ENCODE measurements at places on chromosomes 12 and 14.

GRCh38 chr14:69924201-69924600 is 45.0 kb downstream of the SMOC1 start:
- DNase-seq: no peak

DNA sequence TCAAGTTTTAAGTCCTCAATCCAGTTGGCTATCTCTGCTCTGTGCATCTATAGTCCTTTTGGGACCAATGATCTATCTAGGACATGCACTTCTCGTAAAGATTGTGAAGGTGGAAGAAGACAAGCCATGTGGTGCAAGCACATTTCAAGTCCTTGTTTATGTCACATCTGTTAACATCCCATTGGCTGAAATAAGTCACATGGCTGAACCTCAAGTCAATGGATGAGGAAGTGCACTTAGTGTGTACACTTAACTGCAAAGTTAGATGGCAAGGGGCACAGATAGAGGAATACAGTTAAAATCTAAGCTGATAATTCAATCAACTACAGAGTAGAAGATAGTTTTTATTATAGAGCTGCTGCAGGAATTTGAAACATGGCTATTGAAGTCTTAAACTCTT is 362.8 kb upstream of the TBX3 start:
- no peak for DNase-seq

DNA sequence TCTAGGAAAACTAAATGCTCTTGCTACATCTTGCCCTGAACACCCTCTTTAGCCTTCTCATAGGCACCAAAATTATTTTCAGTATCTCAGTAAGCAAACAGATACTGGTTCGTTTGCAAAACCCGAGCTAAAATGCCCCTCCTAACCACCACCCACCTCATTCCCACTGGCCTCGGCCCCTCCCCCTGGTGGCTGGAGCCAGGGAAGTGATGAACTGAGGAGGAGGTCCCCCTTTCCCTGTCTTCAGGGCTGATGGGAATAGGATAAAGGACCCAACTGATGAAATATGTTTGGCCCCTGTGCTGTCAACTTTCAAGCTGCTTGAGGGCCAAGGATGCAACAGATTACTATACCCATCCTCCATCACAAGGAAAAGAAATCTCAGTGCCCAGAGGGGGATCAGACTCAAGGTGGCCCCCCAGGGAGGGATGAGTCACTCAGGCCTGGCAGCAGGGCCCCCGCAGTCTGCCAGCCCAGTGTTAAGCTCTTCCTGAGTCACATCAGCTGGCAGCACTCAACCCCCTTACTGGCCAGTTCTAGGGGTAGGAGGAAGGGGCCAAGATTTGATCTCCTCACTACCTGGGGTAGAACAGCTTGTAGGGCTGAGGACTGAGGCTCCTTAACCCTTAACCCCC is 1.7 kb downstream of the ANKRD52 start:
- peak; percentile 28 for DNase-seq

- DNase-seq: no peak
Measured at GRCh38 chr14:100409651-100410050, 86.5 kb downstream of the SLC25A47 start.

GRCh38 chr14:97697772-97698171 is 900.6 kb downstream of the VRK1 start:
- no peak for DNase-seq

GRCh38 chr12:121455766-121456420 is 56.0 kb downstream of the RNF34 start:
- DNase-seq: no peak

DNA sequence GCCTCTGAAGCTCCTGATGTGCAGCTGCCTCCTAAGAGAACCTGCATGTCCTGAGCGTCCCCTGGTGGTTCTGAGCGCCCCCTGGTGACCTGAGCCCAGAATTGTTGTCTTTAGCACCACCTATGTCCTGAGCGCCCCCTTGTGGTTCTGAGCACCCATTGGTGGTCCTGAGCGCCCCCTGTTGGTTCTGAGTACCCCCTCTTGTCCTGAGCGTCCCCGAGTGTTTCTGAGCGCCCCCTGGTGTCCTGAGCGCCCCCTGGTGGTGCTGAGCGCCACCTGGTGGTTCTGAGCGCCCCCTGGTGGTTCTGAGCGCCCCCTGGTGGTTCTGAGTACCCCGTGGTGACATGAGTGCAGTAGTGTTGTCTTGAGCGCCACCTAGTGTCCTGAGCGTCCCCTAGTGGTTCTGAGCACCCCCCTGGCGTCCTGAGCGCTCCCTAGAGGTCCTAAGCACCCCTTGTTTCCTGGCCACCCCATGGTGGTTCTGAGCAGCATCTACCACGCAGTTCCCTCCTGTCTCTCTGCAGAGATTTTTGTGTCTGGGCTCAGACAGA is 782.5 kb downstream of the TMEM121 start:
- DNase-seq: no peak

GRCh38 chr14:104865631-104866441 is 768 bp downstream of the CEP170B start:
- DNase-seq: no peak

DNA sequence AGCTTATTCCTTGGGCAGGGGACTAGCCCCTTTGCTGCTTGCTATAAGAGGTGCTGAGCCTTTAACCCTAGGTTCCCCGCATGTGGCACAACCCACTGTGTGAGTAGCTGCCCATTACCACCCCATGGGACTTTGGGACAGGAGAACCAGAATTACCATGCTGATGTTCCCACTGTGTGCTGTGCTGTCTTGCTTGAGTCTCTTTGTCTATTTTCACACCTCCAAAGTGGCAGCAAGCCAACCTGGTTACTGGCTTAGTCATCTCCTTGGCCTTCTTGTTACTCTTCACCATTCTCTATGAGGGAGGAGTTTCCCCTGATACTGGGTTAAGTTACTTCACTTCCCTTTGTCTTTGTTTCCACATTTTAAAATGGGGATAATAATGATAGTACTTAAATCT is 73.4 kb upstream of the ETV6 start:
- DNase-seq: no peak

GRCh38 chr12:69929125-69929524 is 104.1 kb downstream of the MYRFL start:
- no peak for DNase-seq

DNA sequence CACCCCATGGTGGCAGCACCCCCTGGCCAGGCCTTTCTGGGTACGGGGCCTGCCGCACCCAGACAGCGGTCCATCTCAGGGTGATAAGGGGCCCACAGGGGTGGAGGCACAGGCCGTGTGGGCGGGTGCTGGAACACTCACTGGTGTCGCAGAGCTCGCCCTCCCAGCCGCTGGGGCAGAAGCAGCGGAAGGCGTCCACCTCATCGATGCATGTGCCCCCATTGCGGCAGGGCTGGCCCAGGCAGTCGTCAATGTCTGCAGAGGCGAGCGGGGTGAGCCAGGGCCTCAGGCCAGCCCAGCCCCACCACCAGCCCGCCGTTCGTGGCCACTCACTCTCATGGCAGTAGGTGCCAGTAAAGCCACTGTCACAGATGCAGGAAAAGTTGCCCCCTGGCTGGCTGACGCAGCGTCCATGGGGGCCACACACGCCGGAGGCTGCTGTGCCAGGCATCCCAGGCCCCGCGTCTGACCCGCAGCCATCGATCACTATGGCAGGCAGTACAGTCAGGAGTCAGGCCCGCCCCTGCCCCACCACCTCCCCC is 19.9 kb downstream of the JAG2 start:
- no peak for DNase-seq

GRCh38 chr14:98941481-98941880 is 330.5 kb downstream of the BCL11B start:
- no peak for DNase-seq

- no peak for DNase-seq
Measured at GRCh38 chr12:93176610-93177126, 201.1 kb upstream of the NUDT4 start.

DNA sequence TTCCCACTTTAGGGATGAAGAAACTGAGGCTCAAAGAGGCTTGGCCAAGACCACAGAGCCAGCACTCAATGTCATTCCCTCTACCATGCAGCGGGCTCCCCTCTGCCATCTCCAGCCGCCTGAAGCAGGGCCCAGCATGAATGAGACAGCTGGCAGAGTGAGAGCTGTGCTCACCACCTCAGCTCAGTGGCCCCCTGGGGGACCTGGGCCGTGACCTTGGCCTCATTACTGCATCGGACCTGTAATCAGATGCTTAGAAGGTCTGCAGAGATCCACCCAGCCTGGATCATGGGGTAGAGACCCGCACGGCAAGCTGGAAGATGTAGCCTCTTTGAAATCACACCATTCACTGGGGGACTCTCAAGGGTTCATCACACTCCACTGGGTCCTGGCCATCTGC is 22.7 kb upstream of the CORO1C start:
- no peak for DNase-seq

- DNase-seq: no peak
Measured at GRCh38 chr14:53888535-53889386, 67.9 kb downstream of the BMP4 start.

GRCh38 chr12:28569698-28570411 is 379.6 kb downstream of the CCDC91 start:
- no peak for DNase-seq

DNA sequence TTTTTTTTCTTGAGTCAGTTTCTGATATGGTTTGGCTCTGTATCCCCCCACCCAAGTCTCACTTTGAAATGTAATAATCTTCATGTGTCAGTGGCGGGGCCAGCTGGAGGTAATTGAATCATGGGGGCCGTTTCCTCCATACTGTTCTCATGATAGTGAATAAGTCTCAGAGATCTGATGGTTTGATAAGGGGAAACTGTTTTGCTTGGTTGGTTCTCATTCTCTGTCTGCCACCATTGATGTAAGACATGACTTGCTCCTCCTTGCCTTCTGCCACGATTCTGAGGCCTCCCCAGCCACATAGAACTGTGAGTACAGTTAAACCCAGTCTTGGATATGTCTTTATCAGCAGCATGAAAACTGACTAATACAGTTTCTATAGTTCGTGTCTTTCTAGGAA is 42.9 kb downstream of the WNK1 start:
- DNase-seq: no peak

GRCh38 chr12:90959032-90959431 is 4.1 kb upstream of the CCER1 start:
- DNase-seq: no peak

- DNase-seq: peak; percentile 15
Measured at GRCh38 chr14:83217492-83217891, 1683.8 kb upstream of the SEL1L start.

DNA sequence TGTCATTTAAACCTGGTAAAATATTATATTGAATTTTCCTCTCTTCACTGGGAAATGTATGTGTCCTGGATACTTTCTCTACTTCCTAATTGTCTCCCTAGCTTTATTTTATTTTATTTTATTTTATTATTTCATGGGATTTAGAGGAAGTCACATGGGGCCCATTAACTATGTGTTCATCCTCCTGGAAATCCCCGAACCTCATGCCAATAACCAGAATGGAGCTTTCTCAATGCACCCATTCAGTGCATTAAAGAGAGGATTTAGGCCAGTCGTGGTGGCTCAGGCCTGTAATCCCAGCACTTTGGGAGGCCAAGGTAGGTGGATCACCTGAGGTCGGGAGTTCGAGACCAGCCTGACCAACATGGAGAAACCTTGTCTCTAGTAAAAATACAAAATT is 1.3 kb upstream of the RPGRIP1 start:
- no peak for DNase-seq

- DNase-seq: no peak
Measured at GRCh38 chr12:54418441-54419087, 502 bp downstream of the ITGA5 start.

DNA sequence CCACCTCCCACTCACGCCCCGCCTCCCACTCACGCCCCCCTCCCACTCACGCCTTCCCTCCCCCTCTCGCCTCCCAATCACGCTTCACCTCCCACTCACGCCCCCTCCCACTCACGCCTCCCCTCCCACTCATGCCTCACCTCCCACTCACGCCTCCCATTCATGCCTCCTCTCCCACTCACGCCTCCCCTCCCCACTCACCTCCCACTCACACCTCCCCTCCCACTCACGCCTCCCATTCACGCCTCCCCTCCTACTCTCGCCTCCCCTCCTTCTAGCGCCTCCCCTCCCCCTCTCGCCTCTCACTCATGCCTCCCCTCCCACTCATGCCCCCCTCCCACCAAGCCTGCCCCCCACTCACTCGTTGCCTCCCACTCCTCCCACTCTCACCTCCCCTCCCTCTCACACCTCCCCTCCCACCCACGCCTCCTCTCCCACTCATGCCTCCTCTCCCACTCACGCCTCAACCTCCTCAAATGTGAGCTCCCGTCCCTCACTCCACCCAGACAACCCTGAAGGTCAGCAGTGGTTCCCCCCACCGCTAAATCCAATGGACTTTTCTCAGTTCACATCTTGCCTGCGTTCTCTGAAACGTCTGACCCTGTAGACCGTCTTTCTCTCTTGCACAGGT is 39.8 kb downstream of the TMEM63C start:
- no peak for DNase-seq

- no peak for DNase-seq
Measured at GRCh38 chr12:6620137-6620884, 13.1 kb upstream of the CHD4 start.

GRCh38 chr12:11705010-11705409 is 55.5 kb downstream of the ETV6 start:
- no peak for DNase-seq

- no peak for DNase-seq
Measured at GRCh38 chr12:131882804-131883520, 11.5 kb upstream of the ULK1 start.

DNA sequence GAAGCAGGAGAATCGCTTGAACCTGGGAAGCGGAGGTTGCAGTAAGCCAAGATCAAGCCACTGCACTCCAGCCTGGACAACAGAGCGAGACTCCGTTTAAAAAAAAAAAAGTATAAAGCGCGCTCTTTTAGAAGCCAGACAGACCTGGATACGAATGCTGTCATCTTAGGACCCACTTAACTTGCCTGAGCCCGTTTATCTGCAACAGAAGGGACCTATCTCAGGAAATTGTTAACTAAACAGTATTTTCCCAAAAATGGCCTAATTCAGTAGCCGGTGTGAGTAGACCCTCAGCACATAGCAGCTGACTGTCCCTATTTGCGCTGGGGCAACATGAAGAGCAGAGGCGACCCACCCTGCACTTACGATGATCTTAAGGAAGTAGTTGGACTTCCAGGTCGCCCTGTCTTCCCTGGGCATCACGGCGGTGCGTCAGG is 529 bp downstream of the RPLP0 start:
- no peak for DNase-seq

DNA sequence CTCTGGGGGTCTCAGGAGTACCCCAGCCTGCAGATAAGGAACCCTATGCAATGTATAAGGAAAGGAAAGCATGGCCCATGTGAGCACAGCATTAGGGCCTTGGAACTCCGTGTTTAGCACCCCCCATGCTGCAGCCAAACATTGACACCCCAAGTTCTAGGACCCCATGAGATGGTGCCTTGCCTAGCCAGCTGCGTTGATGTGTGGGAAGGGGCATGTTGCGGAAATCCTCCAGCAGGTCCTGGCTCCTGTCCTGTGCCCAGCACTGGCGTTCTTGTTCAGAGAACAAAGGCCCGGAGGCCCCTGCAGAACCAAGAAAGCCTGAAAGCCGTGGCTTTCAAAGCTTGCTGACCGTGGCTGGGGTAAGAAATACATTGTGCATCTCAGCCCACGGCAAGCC is 99.4 kb upstream of the DIO3 start:
- no peak for DNase-seq

- no peak for DNase-seq
Measured at GRCh38 chr14:42000450-42000849, 393.8 kb downstream of the LRFN5 start.

DNA sequence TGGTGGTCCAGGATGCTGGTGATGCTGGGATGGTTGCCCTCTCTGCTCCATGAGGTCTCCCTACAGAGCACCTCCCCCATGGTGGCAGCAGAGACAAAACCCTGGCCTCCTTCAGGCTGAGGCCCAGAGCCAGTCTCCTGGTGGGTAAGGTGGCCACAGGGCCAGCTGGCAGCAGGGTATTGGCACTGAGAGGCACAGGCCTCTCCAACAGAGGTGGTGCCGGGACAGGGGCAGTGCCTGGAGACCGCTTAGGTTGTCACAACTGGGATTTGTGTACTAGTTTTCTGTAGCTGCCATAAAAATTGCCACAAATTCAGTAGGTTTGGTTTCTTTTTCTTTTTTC is 6.1 kb upstream of the MTA1 start:
- peak; percentile 62 for DNase-seq

All from NCI-H446 (cell line).